ENCODE measurements at places on chromosomes 7 and 10. TPM values are rescaled to one million over a fixed set of nuclear protein-coding genes. Genes with fewer than 3 reads are reported as not detected.

GRCh38 chr7:1156782-1157535 is 3.0 kb downstream of the ZFAND2A start:
- DNase-seq = no peak

NEUROD6 gene
- total RNA-seq = not detected

DNA sequence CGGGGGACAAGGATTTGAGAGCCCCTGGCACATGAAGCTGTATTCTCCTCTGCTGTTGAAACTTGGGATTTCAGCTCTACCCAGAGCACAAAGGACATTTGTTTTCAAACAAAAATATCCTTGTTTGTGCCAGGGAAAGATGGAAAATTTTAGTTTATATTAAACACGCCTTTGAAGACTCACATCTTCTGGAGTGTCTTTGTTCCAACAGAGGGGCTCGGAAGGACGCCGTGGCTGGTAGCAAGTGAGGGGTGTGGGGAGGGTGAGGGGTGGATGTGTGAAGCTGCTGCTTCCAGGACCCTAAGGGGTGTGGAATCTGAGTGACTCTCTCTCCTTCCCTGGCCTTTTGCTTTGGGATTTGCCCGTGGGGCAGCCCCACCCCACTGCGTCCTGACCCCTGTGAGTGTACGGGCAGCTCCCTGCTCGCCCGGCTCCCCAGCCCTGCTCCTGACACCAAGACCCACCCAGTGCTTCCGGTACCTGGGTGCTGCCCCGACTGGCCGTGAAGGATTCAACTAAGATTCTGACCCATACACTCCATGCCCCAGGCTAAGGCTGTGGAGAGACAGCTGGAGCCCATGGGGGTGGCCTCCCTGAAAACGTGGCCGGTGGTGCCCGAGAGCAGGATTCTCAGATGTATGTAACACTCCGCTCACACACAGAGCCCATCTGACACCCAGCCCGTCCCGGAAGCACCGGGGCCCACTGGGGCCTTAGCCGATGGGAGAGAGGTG is 59.6 kb downstream of the ZRANB1 start:
- DNase-seq = no peak

DNA sequence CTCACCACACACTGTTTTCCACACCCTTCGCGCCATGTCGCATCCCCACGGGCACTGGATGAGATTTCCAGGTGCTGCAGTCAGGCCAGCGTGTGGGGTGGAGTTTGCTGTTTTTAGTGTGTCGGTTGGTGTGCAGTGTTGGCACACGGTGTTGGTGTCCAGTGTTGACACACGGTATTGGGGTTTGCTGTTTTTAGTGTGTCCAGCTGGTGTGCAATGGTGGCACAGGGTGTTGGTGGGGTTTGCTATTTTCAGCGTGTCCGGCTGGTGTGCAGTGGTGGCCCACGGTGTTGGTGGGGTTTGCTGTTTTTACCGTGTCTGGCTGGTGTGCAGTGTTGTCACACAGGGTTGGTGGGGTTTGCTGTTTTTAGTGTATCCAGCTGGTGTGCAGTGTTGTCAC is 20.1 kb upstream of the PRKAR1B start:
- DNase-seq = no peak

DNA sequence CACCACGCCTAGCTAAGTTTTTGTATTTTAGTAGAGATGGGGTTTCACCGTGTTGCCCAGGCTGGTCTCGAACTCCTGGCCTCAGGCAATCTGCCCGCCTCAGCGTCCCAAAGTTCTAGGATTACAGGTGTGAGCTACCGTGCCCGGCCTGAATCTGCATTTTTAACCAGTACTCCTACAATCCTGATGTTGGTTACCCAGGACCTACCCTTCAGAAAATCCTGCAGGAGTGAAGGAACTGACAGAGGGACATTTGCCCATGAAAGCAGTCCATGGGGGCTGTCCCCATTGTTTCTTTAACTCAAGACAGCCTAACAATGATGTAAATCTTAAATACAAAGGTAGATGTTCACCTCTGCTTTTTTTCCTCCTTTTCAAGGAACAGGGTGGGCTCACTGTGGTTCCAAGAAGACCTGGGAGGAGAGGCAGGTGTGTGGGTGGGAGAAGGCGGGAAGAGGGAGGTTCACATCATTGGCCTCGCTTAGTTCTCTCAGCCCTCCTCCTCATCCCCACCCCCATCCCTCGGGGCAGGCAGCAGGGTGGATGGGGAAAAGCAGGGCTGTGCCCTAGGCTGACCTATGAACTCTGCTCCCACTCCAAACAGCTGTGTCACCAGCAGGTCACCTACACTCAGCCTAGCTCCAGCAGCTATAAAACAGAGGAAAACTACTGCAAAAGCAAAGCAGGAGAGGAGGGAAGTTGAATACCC is 13.5 kb downstream of the LRRC20 start:
- no peak for DNase-seq

DNA sequence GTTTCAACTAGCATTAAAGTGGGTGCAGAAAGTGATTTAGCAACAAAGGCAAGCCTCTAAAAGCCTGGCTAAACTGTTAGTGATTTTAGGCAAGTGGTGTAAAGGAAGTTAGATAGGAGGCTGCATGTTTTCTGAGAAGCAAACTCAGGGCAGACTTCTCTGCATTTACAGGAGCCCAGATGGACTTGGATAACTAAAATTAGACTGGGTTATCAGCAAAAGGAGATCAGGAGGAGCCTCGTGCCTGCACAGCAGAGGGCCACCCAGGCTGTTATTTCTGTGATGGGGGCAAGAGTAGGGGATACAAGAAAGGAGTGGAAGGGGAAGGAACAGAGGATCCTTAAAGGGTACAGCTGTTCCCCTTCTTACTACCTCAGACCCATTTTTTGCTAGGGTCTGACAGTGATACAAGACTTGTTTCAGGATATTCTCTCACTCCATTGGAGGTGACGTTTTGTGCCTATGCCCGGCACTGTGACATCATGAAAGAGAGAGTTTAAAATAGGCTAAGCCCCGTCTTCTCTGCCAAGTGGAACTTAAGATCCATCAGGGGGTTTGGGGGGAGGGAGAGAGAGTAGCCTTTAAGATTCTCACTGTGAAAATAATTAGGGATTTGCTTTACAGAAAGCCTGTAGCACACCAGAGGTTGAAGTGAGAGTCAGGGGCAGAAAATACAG is 49.6 kb upstream of the PDCD4 start:
- no peak for DNase-seq

SLC16A12 gene
- total RNA-seq = not detected

DNA sequence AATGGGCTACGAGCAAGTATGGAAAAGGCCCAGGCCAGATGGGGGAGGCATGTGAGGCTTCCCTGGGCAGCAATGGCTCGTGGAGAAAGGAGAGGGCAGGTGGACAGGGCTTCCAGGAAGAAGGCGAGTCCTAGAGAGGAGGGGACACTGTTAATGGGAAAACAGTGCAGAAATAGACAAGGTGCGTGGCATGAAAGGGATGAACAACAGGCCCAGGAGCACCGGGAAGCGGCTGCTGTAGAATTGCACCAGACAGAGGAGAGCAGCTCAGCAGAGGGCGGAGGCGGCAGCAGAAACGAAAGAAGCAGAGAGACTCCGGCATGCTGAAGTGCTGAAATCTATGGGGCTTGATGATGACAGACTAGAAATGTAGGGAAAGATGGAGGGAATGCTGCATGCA is 102.1 kb downstream of the PIP4K2A start:
- DNase-seq = no peak

GRCh38 chr7:50475340-50475739 is 25.2 kb upstream of the FIGNL1 start:
- no peak for DNase-seq

GRCh38 chr7:29955075-29955792 is 34.4 kb downstream of the SCRN1 start:
- no peak for DNase-seq

DNA sequence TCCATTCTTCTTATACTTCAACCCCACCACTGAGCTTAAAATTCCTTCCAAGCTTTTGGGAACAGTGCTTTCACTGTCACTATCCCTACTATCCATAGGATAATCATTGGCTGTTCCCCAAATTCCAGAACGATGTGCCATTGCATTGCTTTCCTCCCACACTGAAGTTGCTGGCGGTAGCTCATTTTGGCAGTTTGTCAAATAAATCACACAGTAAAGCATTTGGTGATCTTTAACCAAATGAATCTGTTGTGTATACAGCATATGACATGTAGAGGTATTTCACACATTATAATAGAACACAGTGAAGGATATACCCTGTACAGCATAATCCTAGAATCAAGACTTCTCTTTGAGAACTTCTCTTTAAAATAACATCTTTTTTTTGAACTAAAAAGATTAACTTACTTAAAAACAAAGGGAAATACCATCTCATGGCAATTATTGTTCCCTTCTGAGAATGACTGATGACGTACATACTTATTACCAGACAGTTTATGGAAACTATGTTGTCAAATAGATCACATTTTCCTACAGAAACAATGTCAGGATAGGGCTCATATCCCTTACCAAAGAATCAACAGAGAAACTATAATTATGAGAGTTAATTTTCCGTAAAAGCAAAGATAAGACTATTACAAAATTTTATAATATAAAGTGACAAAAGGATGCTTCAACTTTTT is 93.6 kb downstream of the CTNNA3 start:
- no peak for DNase-seq

DNA sequence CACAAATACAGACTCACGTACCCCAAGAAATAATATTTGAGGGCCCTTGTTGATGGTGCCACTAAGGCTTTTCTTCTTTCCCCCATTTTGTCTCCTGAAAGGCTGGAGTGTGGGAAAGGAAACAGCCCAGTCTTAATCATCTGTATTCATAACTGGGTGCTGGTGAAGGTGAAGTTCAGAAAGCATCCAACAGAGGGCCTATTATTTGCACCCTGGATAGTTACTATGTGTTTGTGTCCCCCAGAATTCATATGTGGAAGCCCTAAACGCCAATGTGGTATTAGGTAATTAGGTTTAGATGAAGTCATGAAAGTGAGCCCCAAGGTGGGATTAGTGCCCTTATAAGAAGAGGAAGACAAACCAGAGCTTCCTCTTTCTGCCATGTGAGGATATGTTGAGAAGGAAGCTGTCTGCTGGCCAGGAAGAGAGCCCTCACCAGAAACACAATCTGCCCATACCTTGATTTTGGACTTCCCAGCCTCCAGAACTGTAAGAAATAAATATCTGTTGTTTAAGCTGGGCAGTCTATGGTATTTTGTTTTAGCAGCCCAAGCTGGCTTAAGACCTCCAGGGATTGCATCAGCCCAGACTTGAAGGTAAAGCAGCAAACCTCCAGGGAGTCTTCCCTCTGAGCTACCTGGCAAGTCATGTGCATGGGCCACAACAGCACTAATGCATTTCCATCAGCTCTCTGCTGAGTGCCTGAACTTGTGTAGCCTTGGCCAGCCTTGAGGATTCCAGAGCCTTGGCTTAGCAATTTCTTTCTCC is 90.0 kb upstream of the ADRB1 start:
- DNase-seq = no peak

GRCh38 chr7:50164559-50165170 is 71.6 kb upstream of the ZPBP start:
- no peak for DNase-seq

DNA sequence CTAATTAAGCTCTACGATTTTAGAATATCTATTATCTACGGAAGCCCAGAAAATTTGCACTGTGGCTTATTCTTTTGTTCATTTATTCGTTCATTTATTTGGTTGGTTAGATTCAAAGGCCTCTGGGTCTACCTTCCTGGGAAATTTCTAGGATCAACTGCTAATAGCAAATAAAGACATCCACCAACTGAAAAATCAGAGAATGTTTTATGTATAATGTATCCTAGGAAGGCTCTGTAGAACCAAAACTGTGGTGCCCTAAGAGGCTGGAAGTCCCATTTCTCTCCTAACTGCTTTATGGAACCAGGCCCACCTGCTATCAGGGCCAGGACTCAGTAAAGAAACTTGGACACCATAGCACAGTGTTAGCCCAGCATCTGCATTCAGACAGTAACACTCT is 923.4 kb upstream of the AUTS2 start:
- no peak for DNase-seq

DNA sequence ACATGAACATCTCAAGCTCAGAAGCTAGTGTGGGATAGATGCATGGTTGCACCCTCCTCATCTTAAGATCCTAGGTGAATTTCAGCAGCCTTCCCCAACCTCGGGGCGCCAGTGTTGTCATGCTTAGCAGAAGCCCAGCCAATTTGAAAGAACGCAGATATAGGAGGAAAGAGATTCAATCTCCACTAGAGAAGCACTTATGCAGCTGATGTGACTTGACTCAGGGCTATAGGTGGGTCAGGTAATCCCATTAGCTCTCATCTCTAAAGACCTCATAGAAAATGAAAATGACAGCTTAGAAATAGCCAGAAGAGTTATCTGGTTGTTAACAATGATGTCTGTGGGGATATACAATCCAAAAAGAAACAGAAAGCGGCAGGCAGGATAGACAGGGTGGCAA is 310.5 kb downstream of the GPAM start:
- no peak for DNase-seq

TMEM176A gene
- 0.20 TPM for total RNA-seq

TAC1 gene
- total RNA-seq = 0.76 TPM

DNA sequence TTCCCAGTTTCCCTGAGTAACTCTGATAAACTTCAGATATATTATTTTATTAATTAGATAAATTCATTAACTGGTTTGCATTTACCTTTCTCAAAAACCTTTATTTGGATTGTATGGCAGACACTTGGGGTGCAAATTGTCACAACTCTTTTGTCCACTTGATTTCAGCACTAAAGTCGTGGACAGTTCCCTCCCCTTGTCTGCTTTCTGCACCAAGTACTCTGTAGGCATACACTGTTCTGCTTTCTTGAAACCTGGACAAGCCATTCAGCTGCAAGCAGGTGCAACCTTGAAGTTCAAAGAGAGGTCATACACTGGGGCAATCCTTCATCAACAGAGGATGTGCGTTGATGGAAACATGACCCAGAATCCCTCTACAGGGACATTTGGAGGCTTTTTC is 162.9 kb downstream of the ARL5B start:
- DNase-seq = no peak

BHLHA15 gene
- not detected for total RNA-seq

DNA sequence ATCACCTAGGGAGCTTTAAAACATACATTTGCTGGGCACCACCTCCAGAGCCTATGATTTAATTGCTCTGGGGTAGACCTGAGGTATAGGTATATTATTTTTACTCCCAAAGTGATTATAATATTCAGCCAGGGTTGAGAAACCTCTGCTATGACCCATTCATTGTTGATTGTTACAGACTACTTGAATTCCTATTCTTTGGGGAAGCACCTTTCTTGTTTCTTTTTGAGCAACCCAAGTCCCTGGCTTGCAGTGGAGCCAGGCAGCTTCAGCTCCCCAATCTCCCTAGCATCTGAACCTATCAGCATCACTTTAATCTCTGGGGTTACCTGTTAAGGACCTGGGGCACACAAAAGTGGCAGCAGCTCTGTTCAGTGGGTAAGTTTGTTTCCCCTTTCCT is 8.6 kb downstream of the PRKG1 start:
- no peak for DNase-seq

DNA sequence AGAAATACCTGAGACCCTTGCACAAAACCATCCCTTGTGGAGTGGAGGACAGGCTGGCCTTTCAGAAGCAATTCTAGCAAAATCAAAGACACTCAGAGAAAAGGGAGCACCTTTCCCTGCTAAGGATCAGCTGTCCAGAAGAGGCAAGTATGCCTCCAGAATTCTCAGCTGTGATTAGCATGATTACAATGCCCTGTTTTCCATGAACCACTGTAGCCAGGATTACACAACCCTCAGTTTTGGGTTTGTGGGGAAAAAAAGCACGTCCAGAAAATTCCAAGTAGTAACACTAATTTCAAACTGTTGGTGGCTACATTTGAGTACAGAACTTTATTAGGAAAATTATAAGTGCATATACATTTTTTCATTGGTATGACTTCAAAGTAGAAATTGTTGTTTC is 15.0 kb downstream of the CXCL12 start:
- DNase-seq = no peak

NAT16 gene
- total RNA-seq = not detected

ERVW-1 gene
- not detected for total RNA-seq

TMEM273 gene
- total RNA-seq = 96.4 TPM

ANKRD1 gene
- not detected for total RNA-seq

GRCh38 chr7:105691082-105691679 is 109.9 kb upstream of the EFCAB10 start:
- no peak for DNase-seq
